Stimulated activated CD4-positive, alpha-beta T cell treated with anti-CD3 and anti-CD28 coated beads, Interleukin-1b, Interleukin-23, amount 100 ng/mL, for 4 hours (primary cell): ENCODE measurements at places on chromosomes 7 and 10.

DNA sequence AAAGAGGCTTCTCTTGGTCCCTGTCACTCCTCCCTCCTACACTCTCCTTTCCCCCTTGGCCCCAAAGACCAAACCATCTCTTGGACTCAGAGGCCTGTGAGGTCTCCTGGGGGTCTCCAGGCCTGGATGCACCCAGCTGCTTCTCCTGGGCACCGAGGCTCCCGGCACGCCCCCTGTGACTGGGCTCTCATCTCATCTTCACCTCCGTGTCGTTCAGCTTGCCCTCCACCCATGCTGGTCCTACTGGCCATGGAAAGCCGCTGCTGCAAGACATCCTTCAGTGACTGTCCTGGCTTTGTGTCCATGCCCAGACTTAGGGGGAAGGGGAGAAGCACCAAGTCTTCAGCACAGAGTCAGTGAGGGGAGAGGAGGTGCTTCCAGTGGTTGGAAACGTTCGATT is 141.4 kb upstream of the RET start:
- DNase-seq: no peak

DNA sequence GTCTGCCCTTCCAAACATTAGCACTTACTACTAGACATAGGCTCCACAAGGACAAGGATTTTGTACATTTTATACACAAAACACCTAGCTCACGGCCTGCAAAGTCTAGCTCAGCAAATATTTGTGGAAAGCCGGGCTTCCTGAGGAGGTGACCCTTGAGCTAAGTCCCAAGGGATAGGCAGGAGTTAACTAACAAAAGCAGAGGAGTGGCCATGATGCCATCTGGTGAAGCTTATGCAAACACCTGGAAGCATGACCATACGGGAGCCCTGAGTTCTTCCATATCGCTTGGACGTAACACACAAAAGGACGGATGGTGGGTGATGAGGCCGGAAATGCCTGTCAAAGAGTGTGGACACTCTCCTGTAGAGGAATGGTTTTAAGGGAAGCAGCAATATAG is 25.9 kb upstream of the YAE1 start:
- DNase-seq: no peak

- no peak for DNase-seq
These were observed 750.6 kb upstream of the PCDH15 start for GRCh38 chr10:55551603-55552002.

DNA sequence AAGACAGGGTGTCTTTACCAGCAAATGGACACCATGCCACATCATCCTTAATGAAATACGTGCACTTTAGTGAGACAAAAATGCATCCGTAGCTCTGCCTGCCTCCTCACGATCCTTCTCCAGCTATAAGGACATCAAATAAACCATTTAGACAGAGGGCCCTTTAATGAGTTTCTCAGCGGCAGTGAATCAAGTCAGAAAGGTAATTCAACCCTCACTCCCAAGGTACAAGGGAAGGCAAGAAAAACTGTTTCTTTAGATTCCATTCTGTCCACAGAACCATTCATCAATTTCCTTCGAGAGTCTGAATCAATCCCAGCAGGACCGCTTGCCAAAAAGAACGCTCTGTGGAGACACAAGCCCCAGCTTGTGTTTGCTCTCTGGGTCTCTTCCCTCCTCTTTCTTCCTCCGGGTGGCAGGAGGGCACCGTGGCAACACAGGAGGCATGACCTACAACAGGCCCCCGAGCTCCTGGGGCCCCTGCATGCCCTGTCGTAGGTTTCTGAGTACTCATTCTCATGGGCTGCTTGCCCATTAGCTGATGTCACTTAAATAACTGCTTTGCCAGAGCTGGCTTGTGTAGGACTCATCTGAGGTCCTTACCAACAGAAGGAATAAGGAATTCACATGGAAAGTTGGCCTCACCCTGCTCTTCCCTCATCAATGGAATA is 297.8 kb upstream of the PRKCQ start:
- DNase-seq: no peak

- peak; percentile 34 for DNase-seq
These were observed 77.9 kb downstream of the SNX10 start for GRCh38 chr7:26369593-26369992.
